Aortic smooth muscle cell (primary cell): ENCODE measurements at places on chromosomes 3 and 15. TPM values are rescaled to one million over a fixed set of nuclear protein-coding genes. Genes with fewer than 3 reads are reported as not detected.

The SLC22A13 gene
- 0.13 and 0.31 TPM in 2 replicates for total RNA-seq

The PLEKHO2 gene
- total RNA-seq: 27.9 and 29.3 TPM in 2 replicates

The ITIH1 gene
- 0.40 and 0.56 TPM in 2 replicates for total RNA-seq

The COL6A5 gene
- total RNA-seq: not detected in 2 replicates

The IL5RA gene
- not detected in 2 replicates for total RNA-seq

The PRR20G gene
- not detected in 2 replicates for total RNA-seq

The TBC1D5 gene
- 107 and 108 TPM in 2 replicates for total RNA-seq
